Neural crest cell (in vitro differentiated cells): ENCODE measurements at places on chromosomes 16 and 17.

DNA sequence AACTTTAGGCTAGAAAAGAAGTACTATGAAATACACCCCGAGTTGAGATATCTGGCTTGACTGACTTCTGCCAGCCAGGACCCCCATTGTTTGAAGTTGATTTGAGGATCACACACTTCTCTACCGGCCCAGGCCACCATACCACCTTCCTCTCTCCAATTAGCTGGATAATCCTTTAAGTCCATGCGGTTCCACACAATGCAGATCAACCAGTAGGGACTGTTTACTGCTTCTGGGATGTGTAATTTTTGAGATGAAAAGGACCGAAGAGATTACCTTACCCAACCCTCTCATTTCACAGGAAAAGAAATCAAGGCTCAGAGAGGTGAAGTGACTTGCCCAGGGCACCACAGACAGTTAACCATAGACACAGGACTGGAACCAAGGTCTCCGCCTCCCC is 20.5 kb downstream of the ERN1 start:
- no peak for DNase-seq

DNA sequence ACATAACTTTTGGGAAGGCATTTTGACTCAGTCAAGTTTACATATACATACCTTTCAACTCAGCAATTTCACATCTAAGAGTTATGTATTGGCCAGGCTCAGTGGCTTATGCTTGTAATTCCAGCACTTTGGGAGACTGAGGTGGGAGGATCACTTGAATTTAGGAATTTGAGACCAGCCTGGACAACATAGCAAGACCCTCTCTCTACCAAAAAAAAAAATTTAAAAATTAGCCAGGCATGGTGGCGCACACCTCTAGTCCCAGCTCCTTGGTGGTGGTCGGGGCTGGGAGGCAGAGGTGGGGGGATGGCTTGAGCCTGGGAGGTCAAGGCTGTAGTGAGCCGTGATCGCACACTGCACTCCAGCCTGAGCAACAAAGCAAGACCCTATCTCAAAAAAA is 79.3 kb downstream of the AATF start:
- DNase-seq, result no peak

GRCh38 chr17:19410875-19411620 is at the start of gene RNF112:
Gene RNF112, plus strand, starts transcription at chr17:19411232. Its CDS starts 177 bp downstream, at chr17:19411409.
- DNase-seq, result no peak

DNA sequence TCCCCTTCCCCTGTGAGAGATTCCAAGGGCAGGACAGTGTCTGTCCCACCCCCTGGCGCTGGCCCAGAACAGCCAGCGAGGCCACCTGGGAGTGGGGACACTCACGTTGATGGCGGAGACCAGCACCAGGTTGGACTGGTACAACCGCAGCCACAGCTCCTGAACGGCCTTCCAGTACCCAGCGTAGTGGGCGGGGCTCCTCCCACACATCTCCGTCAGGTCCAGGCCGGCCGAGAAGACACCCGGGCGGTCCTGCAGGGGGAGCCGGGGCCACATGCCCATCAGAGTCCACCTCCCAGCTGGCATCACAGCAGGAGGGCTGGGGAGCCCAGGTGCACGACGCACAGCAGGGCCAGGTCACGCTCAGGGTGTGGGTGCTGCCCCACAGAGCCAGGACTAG is 7.1 kb downstream of the ECI1 start:
- DNase-seq, result no peak

- DNase-seq, result no peak
These were observed 86.0 kb upstream of the AMZ2 start for GRCh38 chr17:68161644-68162428.

DNA sequence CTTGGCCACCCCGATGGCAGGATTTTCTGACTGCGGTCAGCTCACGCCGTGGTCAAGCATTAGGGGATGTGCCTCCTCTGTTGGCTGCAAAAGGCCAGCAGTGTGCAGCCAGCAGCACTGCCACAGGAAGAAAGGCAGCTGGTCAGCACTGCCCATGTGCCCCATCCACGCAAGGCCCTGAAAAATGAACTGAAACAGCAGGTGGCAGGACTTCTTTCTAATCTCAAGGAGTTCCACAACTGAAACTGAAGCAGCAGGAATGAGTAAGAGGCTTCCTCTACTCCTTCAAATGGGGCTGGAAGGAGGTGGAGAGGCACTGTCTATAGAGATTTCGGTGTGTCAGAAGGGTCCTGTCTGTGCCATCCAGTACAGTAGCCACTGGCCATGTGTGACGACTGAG is 3.2 kb downstream of the ZNF500 start:
- no peak for DNase-seq
